ENCODE measurements at places on chromosomes 7 and 10. TPM values are rescaled to one million over a fixed set of nuclear protein-coding genes. Genes with fewer than 3 reads are reported as not detected.

- DNase-seq, result no peak
These were observed 62.2 kb downstream of the NT5C2 start for GRCh38 chr10:103130910-103131309.

DNA sequence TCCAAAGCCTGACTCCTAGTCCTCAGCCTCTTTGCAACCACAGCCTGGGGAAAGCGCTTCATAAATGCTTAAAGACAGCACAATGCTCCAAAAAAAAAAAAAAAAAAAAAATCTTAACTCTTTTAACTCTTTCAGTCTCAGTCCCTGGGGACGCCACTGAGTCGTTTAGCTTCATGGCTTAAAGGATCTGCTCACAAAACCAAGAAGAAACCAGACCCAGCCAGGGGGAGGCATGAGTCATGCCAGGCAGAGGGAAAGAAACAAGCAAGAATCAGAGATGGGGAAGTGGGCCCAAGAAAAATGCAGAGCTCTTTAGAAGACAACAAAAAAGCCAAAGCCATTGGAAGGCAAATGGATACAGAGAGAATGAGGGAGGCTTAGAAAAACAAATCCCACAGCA, 32.5 kb upstream of the DOCK1 start:
- DNase-seq, result no peak

- no peak for DNase-seq
These were observed 6.0 kb downstream of the SKIDA1 start for GRCh38 chr10:21519397-21519933.

The ZNF3 gene
- 30.1 TPM for total RNA-seq
